ENCODE measurements at places on chromosomes 12 and 14.

GRCh38 chr14:57388067-57388466, 2.3 kb upstream of the NAA30 start:
- DNase-seq: no peak

GRCh38 chr14:91893007-91893406, 25.7 kb upstream of the TC2N start:
- DNase-seq: no peak

- peak; percentile 56 for DNase-seq
Measured at GRCh38 chr14:101628471-101628966, 67.2 kb downstream of the DIO3 start.

- DNase-seq: no peak
Measured at GRCh38 chr12:106296179-106296877, 6.2 kb upstream of the TCP11L2 start.

DNA sequence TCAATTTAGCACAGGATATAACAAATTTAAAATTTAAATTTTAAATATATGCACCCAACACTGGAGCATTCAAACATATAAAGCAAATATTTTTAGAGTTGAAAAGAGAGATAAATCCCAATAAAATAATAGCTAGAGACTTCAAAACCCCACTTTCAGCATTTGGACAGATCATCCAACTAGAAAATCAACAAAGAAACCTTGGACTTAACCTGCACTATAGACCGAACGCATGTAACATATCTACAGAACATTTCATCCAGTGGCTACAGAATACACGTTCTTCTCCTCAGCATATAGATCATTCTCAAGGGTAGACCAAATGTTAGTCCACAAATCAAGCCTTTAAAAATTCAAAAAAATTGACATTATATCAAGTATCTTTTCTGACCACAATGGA, 64.0 kb downstream of the SPTSSA start:
- DNase-seq: no peak

DNA sequence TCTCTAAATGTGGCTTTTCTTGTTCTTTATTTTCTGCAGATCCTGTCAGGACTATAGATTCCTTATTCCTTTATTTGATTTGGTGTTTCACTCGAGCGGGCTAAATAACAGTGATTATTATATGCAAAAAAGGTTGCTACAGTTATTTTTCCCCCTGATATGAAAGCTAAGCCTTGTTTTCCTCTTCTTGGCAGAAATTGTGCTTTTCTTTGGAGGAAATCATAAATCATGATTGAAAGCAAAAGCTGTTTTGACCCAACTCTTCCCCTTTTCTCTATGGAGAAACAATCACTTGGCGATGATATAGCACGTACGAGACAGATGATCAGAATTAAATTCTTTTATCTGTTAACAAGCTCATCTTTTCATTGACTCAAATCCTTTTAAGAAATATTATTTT, 31.4 kb downstream of the PPFIBP1 start:
- DNase-seq: no peak

GRCh38 chr12:79993106-79993862, 58.4 kb upstream of the PPP1R12A start:
- no peak for DNase-seq

DNA sequence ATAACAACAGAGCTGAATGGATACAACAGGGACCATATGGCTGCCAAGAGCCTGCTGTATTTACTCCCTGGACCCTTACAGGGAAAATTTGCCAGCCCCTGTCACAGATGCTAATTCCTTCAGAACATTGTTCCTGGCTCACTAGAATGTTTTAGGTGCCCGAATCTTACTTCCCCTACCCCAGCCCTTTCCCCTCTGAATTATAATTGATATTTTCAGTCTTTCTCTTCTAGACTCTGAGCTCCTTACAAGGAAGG, 235.3 kb downstream of the KSR2 start:
- no peak for DNase-seq

DNA sequence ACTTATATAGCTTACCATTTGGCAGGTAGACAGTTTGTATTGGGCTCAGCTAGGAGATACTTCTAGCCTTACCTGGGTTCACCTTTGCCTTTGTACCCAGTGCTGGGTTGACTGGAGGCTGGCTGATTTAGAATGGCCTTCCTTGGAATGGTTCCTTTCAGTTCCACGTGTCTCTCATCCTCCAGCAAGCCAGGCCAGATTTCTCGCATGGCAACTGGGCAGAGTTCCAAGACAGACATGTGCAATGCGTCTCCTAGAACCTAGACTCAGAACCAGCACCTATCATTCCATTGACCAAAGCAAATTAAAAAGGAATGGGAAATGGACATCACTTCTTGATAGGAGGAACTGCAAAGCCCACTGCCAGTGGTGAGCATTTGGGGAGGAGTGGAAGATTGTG, 79.1 kb upstream of the BDKRB2 start:
- DNase-seq: no peak

GRCh38 chr14:70162358-70162757, 26.4 kb downstream of the SLC8A3 start:
- no peak for DNase-seq

DNA sequence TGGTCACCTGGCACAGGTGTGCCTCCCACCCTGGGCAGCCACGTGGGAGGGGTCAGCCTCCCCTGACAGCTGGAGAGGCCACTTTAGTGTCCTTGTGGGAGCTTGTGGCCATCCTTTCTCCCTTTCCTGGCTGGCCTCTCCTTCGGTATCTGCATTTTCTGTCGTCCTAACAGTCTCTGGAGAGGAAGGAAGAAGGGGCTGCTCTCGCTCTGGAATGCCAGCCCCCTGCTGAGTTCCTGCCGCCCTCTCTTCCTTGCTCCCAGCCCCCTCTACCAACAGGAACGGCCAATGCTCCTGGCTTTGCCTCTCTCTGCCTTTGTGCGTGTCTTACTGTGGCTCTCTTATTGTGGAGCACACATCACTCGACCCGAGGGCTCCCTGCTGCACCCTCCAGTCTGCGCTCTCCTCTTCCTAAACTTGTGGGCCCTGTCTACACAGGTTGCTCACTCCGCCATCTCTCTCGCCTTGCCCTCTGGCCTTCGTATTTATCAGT, 70.8 kb downstream of the FBXL14 start:
- DNase-seq: no peak

GRCh38 chr14:95458906-95459305, 57.5 kb downstream of the SYNE3 start:
- no peak for DNase-seq

GRCh38 chr12:46839232-46839631, 13.4 kb upstream of the SLC38A4 start:
- no peak for DNase-seq

GRCh38 chr12:16604596-16605252, 1.2 kb downstream of the LMO3 start:
- no peak for DNase-seq

DNA sequence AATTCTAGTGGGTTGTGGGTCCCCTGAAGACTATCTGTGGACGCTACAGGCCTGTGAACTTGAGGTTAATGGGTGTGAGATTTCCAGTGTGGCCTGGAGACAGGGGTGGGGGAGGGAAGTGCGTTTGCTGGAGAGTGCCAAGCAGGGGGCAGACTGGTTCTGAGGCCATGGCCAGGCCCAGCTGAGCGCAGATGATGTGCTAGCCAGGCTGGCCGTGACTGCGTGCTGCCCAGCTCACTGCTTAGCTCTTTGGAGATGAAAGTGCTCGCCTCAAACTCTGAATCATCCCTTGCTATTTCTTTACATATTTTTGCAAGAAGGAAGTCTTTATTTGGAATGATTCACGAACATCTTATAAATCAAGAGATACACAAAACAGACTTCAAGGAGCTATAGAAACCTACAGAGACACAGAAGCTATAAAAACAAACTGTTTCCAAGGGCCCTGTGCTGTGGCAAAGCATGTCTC, 75.2 kb upstream of the PLEKHG3 start:
- DNase-seq: no peak

GRCh38 chr12:9636851-9637206, 29.1 kb upstream of the KLRB1 start:
- no peak for DNase-seq

DNA sequence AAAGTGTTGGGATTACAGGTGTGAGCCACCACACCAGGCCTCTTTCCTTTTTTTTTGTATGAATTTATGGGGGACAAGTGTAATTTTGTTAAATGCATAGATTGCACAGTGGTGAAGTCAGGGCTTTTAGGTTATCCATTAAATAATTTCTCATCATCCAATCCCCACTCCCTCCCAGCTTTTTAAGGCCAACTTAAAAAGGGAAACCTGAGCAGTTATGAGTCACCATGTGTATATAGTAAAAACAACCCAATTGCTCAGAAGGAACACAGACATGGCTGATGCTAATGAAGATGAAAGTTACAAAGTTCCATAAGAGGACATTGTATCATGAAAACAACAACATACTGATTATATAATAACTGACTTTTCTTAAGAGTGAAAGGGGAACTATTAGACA, 25.6 kb upstream of the ARID2 start:
- no peak for DNase-seq

DNA sequence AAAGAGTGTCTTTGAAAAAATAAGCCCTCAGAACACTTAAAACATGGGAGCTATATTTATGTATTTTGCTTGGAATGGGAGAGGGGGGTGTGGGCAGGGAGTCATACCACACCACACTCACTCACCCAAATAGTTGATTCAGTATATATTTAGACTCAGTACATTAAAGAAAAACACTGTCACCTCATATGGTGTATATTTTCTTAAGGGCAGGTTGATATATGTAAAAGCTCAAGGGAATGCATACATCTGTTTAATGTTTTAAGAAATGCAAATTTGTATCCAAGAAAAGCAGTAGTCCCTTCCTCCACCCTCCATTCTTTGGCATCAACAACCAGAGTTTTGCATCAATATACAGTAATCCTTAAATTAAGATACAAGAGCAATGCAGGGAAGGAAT, 1.4 kb downstream of the NFYB start:
- no peak for DNase-seq

- no peak for DNase-seq
Measured at GRCh38 chr14:76958980-76959710, 69.4 kb downstream of the IRF2BPL start.

- DNase-seq: peak; percentile 68
Measured at GRCh38 chr12:127145929-127146789, 1120.8 kb upstream of the TMEM132C start.

DNA sequence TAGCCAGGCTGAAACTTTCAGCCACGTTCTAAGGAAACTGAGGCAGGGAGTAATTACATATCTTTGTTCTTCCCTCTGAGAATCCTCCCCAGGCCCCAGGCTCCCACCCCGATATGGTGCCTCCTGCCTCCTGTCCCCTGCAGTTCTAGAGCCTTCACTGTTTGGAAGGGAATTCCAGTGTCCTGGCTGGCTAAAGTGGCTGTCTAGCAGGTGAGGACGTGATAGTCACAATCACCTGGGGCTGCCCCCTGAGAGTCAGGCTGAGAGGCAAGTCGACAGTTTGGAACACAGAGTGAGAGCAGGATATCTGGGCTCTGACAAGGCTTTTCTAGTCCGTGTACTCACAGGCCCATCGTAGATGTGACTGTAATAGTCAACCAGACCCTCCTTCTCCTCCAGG, 6.3 kb upstream of the RPAP3 start:
- no peak for DNase-seq
